ENCODE measurements at places on chromosomes 5 and 9.

DNA sequence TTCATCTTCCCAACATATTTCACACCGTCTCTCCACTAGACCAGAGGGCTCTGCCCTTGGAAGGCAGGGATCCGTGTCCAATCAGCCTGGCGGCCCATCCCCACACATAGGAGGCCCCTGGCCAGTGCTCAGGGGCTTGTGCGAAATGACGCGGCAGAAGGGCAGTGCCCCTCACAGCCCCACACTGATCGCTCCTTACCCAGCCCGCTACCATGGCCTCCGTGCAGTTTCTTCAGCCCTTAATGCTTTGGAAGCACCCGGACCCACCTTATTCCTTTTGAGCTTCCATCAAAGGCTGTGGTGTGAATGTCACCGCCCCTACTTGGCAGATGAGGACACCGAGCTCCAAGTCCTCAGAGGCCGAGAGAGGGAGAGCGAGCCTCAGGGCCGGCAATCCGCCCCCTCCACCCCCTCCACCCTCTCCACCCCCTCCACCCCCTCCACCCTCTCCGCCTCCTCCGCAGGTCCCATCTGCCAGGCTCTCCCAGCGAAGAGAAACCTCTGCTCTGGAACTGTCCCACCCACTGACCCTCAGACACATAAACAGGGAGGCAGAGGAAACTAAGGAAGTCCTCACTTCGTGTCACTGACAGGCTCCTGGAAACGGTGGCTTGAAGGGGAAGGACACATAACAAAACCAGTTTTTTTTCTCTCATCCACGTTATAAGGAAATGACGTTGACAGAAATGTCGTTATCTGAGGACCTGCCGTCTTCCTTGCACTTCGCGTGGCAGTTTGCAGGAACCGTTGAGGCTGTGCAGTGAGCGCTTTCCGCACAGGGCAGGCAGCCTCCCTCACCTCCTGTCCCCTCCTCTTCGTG lies 13.9 kb downstream of the QSOX2 start:
- DNase-seq: no peak

DNA sequence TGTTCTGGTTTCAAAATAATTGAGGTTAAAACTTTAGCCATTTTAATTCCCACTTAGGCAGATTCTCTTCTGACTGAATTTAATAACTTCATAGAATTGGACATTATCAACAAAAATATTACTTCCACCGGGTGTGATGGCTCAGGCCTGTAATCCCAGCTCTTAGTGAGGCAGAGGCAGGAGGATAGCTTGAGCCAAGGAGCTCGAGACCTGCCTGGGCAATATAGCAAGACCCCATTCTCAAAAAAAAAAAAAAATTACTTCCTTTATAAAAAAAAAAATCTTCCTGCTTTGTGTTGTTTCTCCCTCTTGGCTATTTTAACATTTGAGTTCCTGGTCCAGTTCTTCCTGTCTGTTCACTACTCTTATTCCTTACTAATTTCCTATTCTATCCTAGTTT lies 18.0 kb downstream of the APC start:
- no peak for DNase-seq

DNA sequence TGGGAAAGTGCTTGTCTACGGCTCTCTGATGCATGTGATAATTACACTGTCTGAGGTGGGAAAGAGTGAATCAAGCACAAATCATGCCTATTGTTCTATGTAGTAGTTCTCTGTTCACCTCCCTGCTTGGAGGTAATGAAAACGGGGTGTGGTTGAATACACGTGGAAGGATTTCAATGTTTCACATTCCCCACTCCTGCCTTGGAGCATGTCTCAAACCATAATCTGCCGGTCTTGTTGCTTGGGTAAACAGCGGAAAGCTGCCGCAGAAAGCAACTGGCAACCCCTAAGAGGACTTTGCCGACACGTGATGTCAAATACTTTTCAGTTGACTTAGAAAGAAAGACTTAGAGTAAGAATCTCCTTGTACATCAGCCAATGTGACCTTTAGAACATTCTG lies 63.5 kb upstream of the MOCS2 start:
- no peak for DNase-seq

DNA sequence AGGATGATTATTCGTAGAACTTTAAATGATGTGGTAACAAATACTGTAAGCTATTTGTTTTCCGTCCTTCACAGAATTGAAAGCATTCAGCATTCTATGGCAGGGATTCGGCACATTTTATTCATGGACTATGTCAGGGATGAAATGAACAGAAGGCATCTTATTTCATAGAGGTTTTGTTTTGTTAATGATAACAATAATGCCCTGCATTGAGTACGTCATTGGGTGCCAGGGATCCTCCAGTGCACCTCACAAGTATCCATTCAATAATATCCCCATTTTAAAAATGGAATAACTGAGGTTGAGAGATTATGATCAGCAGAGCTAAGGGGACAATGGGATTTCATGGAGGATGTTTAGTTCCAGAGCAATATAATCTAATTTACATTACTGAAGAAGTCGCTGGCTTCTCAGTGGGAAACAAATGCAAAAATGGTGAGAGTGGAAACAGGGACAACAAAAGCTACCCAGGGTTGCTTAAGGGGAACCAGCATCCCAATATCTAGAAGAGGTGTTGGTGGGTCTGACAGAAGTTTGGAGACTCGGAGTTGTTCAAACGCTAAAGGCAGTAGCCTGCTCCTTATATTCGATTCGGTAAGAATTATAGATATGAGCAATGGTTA lies 985.7 kb upstream of the WWC1 start:
- DNase-seq: no peak

GRCh38 chr5:55241746-55242145 lies 8.3 kb upstream of the CCNO start:
- DNase-seq: no peak

DNA sequence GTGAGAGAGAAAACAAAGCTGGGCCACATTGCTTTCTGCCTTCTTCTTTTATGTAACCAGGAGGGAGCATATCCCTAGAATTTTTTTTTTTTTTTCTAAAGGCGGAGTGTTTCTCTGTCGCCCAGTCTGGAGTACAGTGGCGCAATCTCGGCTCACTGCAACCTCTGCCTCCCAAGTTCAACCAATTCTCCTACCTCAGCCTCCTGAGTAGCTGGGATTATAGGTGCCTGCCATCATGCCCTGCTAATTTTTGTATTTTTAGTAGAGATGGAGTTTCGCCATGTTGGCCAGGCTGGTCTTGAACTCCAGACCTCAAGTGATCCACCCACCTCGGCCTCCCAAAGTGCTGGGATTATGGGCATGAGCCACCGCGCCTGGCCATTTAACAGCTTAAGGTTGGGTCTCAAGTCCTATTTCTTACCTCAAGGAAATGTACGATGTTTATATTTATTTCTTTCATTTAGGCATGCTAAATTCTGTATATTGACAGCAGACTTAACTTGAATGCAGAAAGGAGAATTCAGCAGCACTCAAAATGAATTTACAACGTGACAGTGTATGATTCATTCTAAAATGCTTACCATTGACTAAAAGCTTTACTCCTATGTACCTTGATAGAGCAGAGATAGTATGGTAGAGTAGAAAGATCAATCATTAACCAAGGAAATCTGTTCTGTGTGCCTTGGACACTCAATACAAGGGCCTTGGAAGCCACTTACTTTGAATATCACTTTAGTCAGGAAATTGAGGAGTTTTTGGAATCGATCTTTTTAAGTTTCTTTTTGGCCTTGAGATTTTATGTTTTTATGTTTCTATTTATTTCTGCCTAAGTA lies 100.9 kb downstream of the F2RL2 start:
- DNase-seq: no peak
